ENCODE measurements at places on chromosomes 6 and 20. TPM values are rescaled to one million over a fixed set of nuclear protein-coding genes. Genes with fewer than 3 reads are reported as not detected.

The SIRPB1 gene
- 6.0 TPM for total RNA-seq

The MEP1A gene
- not detected for total RNA-seq

The SCP2D1 gene
- not detected for total RNA-seq

DNA sequence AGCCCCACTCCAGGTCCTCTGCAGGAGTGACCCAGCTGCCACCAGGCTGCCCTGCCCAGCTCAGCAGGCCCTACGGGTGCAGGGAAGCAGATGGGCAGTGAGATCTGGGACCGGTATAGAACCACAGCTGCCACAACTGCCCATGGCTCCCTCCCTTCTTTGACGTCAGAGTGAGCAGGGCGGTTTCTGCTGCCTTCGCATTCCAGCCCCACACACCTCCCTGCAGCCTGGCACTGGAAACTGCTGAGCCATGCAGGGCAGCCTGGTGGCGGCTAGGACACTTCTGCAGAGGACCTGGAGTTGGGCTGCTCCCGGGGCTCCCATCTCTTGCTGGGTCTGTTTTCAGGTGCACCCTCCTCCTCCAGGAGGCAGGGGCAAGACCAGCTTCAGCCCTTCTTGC lies 101.6 kb upstream of the CD93 start:
- DNase-seq, result no peak

GRCh38 chr6:25963426-25964123 lies 973 bp downstream of the TRIM38 start:
- DNase-seq, result no peak

GRCh38 chr20:17629678-17630089 lies 52.4 kb downstream of the RRBP1 start:
- DNase-seq, result no peak

DNA sequence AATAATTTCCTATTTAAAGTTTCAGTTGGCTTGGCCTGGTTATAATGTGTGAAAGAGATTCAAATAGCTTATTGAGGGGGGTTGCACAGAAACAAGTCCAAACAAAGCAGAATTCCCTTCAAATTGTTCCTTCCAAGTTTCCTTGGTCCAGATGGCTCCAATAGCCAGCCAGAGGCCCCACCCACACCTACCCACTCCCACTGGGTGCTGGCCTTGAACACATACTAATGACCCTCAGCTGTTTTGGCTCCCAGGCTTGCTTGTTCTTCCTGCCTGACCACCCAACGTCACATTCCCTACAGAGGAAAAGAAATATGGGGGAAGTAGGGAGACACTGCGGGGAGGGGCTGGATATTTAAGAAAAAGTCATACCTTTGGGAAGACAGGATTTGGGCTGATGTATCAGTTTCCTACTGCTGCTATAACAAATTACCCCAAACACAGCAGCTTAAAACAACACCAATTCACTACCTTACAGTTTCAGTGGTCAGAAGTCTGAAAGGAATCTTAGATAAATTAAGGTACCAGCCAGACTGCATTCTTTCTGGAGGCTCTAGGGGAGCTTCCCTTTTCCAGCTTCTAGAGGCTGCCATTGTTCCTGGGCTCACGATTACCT lies 95.7 kb downstream of the COL21A1 start:
- DNase-seq, result no peak

GRCh38 chr6:11328613-11329247 lies 96.3 kb upstream of the NEDD9 start:
- no peak for DNase-seq

DNA sequence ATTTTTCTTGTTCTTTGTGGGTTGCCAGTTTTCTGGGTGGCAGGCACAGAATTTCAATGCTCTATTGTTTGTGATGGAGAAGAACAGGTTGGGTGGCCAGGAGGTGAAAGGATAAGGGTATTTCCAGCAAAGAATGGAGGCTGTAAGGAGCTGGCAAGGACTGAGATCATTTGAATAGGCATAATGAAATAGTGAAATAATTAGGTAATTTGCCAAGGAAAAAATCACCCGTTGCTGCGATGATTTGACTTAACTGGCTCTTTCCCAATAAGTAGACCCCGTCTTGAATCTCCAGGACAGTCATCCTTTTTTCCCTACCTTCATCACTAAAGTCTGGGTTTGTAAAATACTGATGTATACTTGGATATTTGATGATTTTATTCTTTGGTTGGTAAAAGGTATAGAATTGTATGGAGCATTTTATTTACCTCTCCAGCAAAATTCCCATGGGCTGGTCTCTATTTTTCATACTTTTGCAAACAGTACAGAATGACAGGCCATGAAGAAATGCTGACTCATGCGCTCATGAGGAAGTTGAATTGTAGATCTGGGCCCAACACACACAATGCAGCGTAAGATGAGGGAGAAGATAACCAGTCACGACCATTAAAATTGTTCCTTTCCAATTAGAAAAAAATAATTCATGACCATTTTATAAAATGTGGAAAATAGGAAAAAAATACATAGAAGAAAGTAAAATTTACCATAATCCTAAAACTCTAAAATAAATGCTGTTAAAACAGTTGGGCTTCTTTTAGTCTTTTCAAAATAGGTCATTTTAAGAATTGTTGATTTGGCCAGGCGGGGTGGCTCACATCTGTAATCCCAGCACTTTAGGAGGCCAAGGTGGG lies 2.4 kb upstream of the GCNT2 start:
- no peak for DNase-seq

DNA sequence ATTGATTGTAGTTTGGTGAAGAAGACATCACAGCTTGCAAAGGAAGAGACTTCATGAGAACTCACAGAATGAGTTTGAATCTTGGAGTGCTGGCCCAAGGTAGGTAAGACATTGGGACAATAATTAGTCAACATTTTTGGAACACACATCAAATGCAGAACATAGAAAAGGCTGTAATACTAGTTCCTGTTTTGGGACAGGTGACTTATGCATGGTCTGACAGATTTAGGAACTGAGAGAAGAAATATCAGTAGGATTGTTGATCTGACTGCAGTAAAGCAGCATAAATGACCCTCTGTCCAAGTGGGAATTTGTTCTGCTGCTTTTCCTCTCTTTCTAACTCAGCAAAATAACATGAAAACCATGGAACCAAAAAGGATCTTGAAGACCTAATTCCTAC lies 102.3 kb upstream of the MAP3K7 start:
- DNase-seq, result no peak

GRCh38 chr6:38234141-38234540 lies 405.6 kb downstream of the BTBD9 start:
- DNase-seq, result no peak

- no peak for DNase-seq
These were observed 460.9 kb upstream of the SULF2 start for GRCh38 chr20:48246061-48246790.

- DNase-seq, result no peak
These were observed 231.3 kb upstream of the MAP3K7 start for GRCh38 chr6:90818163-90818562.

DNA sequence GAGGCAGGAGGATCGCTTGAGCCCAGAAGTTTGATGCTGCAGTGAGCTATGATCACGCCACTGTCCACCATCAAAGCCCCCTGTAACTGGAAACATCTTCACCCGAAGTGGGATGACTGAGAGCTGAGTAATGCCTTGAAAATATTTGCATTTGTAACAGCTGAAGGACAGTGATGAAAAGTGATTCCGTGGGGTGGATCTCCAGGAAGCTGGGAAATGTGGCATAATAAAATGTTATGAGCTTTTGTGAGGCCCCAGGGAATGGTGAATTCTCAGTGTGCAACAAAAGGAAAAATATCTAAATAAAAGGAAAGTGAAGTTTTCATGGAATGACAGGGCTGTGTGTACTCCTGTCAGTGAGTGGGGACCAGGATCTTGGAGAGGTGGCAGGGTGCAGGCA lies 92.0 kb downstream of the JAG1 start:
- DNase-seq, result no peak

- DNase-seq, result no peak
These were observed 144.0 kb upstream of the SLC35B3 start for GRCh38 chr6:8579372-8579771.

DNA sequence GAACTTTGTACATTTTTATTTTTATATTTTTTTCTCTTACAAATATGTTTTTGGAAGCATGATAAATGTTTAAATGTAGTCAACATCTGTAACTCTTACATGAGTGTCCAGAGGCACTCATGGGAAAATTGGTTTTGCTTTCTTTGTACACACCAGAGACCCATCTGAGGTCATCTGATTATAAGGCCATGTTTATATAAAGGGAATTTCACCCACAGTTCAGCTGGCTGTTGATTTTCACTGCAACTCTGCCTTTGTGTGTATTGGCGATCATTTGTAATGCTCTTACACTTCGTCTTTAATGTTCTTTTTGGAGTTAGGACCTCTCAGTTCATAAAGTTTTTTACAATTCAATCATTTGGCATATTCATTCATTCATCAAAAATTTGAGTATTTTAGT lies 28.1 kb downstream of the RIOK1 start:
- no peak for DNase-seq

DNA sequence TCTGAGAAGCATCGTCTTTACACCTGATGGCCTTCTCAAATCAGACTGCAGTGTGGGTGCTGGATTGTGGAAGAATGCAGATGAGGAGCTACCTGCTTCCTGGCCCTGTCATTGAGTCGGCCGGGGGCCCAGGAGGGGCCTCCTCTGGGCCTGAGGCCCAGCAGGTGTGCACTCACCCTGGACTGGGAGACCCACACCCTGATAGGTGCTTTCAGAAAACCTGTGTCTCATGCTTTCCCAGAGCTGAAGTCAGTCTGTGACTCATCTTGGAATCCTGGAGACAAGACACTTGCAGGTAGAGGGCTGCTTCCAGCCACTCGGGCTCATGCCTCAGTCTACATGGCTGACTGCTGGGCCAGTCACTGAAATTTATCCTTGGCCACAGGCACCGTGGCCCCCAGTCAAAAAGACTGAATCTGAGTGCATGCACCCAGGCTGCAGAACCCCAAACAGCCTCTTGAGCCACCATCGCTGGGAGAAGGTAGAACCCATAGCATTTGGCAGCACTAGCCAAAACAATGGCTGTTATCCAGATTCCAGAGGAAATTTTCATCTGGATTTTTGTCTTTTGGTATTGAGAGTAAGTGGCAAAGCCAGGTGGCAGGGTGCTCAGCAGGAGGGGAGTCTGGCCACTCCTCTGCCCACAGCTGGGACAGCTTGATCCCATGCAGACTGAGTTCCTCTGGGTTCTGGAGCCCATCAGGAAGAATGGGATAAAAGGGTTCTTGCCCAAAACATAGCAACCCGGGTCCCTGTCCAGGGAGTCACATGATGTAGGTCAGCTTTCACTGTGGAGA lies 182.0 kb upstream of the CST7 start:
- peak; percentile 27 for DNase-seq

DNA sequence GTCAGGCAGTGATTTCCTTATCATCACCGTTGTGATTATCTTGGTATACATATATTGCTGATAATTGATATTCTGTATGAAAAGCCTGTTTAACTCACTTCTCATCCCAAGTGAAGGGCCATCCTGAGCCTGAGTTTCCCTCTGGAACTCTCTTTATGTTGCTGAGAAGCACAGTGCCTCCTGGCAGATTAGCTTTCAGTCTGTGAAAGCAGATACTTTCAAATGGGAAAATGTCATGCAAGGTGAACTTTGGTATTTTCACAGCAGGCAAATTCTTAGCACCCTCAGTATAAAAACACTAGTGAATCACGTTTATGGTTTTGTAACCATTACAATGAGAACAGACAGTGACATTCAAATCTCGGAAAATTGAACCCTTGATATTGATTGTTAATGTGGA lies 151.6 kb downstream of the PRIM2 start:
- no peak for DNase-seq

DNA sequence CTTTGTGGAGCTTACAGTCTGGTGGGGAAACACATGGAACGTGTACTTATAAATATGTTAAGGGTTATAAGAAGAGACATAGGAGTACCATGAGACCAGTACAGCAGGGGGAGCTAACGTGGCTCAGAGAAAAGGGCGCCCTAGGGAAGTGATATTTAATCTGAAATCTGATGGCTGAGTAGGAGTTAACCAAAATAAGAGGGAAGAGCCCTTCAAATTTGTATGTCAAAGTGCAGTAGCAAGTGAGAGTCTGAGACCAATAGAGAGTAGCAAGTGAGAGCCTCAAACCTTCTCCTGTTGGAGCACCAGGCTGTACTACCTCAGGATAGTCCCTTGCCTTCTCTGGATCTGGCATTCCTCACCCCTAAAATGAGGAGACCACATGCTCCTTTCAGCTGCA lies 6.1 kb upstream of the PKIG start:
- no peak for DNase-seq

Measured in activated CD8-positive, alpha-beta memory T cell treated with anti-CD3 and anti-CD28 coated beads, Interleukin-2, amount 10 ng/mL, durations not matched to agents 7 days and 5 days (primary cell).